Activated CD8-positive, alpha-beta memory T cell treated with anti-CD3 and anti-CD28 coated beads for 4 hours (primary cell): ENCODE measurements at places on chromosomes 4 and X.

DNA sequence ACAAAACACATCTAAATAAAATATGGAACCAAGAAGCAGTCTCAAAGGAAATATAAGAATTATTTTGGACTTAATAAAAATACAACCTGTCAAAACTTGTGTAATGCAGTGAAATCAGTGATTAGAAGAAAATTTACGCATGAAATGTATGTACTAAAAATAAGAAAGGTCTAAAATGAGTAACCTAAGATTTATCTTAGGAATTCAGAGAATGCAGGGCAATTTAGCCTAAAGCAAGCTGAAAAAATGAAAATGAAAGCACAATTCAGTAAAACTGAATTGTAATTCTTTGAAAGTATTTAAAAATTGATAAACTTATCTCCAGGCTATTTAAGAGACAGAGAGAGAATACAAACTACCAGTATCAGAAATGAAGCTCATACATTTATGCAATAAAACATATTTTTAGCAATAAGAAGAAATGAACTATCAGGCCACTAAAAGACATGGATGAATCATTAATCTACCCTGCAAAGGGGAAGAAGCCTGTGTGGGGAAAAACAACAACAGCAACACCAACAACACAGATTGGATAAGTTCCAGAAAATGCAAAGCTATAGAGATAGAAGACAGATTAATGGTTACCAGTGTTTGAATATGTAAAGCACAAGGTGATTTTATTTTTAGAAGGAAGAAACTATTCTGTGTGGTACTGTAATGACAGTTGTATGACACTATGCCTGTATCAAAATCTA, 442.0 kb upstream of the ADGRL3 start:
- DNase-seq: no peak

- no peak for DNase-seq
These were observed 246.0 kb downstream of the FBXW7 start for GRCh38 chr4:152289941-152290340.

GRCh38 chrX:71579136-71579989, 1.1 kb downstream of the GCNA start:
- no peak for DNase-seq

- no peak for DNase-seq
These were observed 32.5 kb downstream of the TACC3 start for GRCh38 chr4:1753697-1754311.
